NCI-H460 (cell line): ENCODE measurements at places on chromosomes 2 and 18. TPM values are rescaled to one million over a fixed set of nuclear protein-coding genes. Genes with fewer than 3 reads are reported as not detected.

DNA sequence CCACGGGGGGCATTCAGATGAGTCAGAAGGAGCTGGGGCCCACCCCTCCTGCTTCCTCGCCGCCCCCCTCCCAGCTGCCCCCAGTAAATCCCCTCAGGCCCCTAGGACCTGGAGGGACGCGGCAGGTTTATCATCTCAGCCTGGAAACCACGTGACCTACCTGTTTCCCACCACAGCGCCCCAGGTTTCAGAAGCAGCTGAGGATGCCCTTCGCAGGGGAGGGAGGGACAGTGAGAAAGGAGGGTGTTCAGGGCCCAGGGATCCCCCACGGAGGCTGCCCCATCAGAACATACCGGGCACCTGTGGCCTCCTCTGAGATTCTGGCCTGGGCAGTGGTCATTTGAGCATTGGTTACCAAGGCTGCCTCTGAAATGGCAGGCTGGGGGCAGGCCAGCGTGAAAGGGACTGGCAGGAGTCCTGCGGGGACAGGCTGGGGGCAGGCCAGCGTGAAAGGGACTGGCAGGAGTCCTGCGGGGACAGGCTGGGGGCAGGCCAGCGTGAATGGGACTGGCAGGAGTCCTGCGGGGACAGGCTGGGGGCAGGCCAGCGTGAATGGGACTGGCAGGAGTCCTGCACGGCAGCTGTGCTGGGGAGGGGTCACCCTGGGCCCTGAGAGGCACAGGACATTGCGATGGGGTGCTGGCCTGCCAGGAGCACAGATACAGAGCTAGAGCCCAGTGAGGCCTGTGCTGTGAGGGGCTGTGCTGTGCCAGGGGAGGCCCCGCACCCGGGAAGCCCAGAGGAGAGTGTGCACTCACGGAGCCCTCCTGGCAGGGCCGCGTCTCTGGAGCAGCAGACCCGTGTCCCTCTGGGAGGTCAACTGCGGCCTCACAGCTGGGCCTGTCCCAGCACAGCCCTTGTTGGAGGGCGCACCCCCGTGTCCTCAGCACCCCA, 1.6 kb downstream of the NEU4 start:
- no peak for DNase-seq

GRCh38 chr2:49973436-49973835, 819.1 kb upstream of the FSHR start:
- no peak for DNase-seq

GRCh38 chr2:144666032-144666431, 146.1 kb upstream of the ZEB2 start:
- DNase-seq: no peak

DNA sequence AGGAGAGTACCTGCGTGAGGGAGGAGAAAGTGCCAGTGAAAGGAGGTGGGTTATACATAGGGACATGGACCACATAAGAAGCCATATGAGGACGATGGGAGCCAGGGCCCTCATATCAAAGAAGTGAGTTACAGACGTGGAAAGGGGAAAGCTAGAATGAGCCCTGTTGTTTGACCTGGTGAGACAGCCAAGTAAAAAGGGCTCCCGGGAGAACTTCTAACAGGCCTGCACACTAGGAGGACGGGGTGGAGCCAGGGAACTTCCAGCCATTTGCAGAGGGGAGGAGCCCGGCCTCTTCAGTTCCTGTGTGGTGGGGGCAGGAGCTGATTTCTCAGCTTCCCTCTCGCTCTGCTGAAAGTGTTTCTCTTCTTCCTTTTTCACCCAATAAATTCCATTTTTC, 84.1 kb upstream of the SLC66A3 start:
- DNase-seq: no peak

DNA sequence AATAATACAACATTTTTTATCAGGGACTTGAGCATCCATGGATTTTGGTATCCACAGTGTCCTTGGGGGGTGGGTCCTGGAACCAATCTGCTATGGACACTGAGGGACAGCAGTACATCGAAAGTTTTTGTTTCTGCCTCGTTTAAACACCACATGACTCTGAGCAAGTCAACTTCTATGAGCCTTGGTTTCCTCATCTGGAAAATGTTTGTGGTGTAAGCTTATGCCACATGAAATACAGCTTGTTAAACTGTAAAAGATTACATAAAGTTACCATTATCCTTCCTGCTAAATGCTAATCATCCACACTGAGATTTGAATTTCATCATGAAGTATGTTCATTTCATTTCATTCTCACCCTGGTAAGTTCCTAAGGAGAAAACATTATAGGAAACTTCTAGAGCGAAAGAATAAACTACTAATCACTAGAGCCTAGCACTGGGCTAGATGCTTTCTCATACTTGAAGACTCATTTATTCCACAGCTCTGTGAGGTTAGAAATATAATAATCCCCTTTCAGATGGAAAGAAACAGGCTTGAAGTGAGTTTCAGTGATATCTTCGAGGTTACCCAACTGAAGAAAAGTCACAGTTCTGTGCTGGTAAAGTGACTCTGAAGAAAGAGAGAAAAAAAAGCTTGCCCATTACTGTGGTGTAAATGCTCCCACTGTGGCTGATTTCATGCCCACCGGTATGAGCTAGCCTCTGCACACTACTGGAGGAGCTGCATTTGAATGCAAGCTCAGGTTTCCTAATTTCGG, 29.2 kb downstream of the MCFD2 start:
- DNase-seq: no peak

GRCh38 chr2:29114946-29115609, at the start of gene CLIP4:
Gene CLIP4 (plus strand): TSS chr2:29115415. CDS start chr2:29121389, 5,974 bp downstream.
- DNase-seq: no peak

DNA sequence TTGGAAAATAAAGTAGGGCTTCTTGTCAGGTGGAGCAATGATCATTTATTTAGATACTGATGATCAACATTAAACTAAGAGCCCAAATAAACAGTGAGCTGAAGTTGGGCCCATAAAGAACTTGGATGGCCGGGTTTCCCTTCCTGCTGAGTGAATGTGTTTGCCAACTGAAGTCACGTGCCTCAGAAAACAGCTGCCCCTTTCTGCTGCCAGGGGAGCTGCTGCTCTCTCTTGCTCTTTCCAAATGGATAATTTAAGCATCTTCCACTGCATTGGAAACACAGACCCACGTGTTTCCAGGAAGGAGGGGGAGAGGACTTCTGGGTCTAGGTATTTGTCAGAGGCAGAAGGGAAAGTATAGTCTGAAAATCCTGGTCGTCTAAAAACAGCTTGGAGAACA, 22.9 kb upstream of the NCKAP5 start:
- DNase-seq: no peak

GRCh38 chr18:30623401-30624065, 419.0 kb downstream of the DSC3 start:
- no peak for DNase-seq

GRCh38 chr18:50871846-50872245, 7.1 kb upstream of the ME2 start:
- DNase-seq: no peak

DNA sequence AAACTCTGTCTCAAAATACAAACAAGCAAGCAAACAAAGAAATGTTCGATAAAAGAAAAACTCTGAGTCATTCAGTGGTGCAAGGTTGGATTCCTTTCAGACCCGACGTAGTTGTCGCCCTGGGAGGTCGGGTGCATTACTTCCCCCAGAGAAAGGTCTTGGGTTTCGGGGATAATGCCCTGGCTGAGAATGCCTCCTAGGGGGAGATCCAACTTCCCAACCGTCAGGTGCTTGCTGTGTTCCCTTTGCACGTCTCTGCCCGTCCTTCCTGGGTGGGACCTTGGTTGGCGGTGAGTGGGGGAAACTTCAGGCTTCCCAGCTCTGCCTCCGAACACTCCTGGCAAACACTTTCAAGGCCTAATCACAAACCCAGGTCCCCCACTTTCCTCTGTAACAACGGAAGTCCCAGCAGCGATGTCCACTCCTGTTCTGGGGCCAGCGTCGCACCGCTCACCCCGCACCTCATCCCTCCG, 609 bp downstream of the TPGS2 start:
- DNase-seq: no peak

DNA sequence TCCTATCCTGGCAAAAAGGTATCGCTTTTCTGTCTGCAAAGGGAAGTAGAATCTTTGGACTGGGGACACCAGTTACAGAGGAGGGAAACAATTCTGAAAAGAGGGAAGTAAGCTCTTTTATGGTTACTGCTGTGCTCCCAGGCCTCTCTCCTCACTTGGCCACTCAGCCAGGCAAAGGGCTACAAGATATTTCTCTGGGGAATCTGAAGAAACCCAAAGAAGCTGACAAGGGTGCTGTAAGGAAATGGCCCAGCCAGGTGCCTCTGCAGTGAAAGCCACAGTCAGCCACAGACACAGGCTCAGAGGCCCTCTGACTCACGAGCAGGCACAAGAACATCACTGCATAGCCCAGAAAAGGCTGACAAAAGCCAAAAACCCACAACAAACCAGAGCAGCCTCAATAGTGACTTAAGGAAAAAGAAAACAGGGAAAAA, 5.8 kb downstream of the HDLBP start:
- DNase-seq: no peak

- no peak for DNase-seq
Observed at GRCh38 chr18:54734059-54734458, 94.2 kb upstream of the RAB27B start.

UGT1A3 gene
- total RNA-seq: not detected in 2 replicates

FOXI3 gene
- total RNA-seq: not detected in 2 replicates

DNAJC5G gene
- total RNA-seq: not detected in 2 replicates

PLB1 gene
- total RNA-seq: 0.06 and 0.62 TPM in 2 replicates

CFAP65 gene
- not detected in 2 replicates for total RNA-seq
